ENCODE measurements at places on chromosomes 1 and 21. TPM values are rescaled to one million over a fixed set of nuclear protein-coding genes. Genes with fewer than 3 reads are reported as not detected.

The FAM43B gene
- 0.13 TPM for total RNA-seq

The ZNF684 gene
- total RNA-seq, result 2.3 TPM

The FCRL2 gene
- total RNA-seq, result not detected

The ASPM gene
- 4.5 TPM for total RNA-seq

The SPATA17 gene
- total RNA-seq, result 0.63 TPM

The LDLRAD1 gene
- not detected for total RNA-seq

The PADI2 gene
- 6.4 TPM for total RNA-seq

The FHAD1 gene
- total RNA-seq, result 0.21 TPM

The FCRL4 gene
- not detected for total RNA-seq

The PMVK gene
- total RNA-seq, result 9.7 TPM

The PODN gene
- total RNA-seq, result not detected

The MCOLN2 gene
- total RNA-seq, result 0.46 TPM

The GREM2 gene
- 0.04 TPM for total RNA-seq

The TPTE gene
- not detected for total RNA-seq

The LAMC1 gene
- total RNA-seq, result 172 TPM

The MNDA gene
- not detected for total RNA-seq

The C1orf94 gene
- not detected for total RNA-seq

The KCNJ15 gene
- 27.5 TPM for total RNA-seq

The PLA2G2D gene
- total RNA-seq, result not detected

The TFF3 gene
- total RNA-seq, result 0.17 TPM

The BRINP2 gene
- 0.07 TPM for total RNA-seq

The MRPS15 gene
- total RNA-seq, result 121 TPM

The HPDL gene
- total RNA-seq, result 3.1 TPM

The OVAAL gene
- not detected for total RNA-seq

The CLEC20A gene
- total RNA-seq, result not detected

Data from kidney epithelial cell (primary cell).